ENCODE measurements at places on chromosomes 1 and 21.

DNA sequence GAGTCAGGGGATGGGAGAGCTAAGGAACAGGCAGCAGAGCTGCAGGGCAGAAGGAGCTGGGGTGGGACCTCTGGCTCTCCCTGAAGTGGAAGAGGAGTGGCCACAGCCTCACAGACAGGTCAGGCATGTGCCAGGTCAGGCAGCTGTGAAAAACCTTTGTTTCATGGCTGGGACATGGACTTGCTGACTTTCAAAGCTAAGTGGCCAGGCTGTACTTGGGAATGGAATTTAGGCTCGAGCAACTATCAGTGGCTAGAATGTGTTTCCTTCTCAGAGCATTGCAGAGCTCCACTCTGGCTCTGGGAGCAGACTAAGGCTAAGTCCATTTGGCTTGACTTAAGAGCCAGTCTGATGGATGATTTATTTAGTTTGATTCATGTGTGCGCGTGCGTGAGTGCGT is 385.1 kb downstream of the LMX1A start:
- no peak for DNase-seq

- no peak for DNase-seq
Observed at GRCh38 chr1:16110884-16111283, 37.4 kb upstream of the FAM131C start.

- peak; percentile 11 for DNase-seq
Observed at GRCh38 chr1:167043752-167044488, 46.3 kb downstream of the GPA33 start.

DNA sequence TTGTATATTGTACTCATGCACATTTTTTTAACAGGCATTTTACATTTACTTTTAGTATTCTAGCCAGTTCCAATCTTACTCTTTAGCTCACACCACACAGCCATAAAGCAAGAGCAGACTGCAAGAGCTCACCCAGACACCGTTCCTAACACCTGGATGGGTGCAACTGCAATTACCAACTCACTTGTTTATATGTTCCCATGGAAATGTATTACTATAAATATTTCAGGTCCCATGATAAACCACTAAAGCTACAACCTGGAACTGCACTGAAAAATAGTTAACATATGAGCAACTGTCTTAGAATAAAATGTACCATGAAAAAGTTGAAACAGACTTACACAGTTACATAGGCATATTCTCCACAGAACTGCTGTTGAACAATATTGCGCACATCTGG is 30.8 kb downstream of the USP48 start:
- no peak for DNase-seq

GRCh38 chr1:33030575-33030974 is 6.1 kb downstream of the AK2 start:
- DNase-seq, result no peak

DNA sequence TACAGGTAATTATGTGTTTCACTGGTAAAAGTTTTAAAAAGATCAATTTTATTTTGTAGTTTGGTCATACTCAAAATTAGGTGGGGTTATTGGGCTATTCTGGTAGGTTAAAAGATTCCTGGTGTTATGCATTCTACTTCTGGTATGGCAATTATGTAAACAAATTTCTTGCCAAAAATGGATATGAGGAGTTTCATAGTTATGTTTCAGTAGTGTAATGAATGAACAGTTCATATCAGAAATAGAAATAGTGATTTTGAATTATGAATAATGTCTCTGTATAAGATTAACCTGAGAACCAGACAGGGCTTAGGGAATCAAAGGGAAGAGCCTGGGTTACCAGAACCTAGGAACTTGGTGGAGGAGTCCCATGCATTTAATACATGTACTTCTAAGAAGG is 15.9 kb downstream of the ATF6 start:
- no peak for DNase-seq

DNA sequence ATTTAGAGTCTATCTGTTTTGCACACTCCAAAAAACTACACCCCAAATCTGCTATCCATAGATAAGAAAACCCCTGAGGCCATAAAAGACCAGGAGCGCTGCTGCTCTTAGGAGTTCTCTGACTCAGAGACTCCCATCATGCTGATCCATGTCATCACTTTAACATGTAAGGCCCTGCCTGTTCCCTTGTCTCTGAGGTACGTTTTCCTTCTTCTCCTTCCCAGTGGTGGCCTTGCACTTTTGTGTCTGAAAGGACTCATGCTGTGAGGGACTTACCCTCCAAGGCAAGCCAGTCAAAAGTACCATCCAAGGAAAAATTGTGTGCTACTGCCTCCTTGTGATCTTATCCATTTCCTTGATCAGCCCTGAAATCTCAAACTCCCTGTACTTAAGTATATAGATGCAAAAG is 427.4 kb upstream of the NCAM2 start:
- no peak for DNase-seq

DNA sequence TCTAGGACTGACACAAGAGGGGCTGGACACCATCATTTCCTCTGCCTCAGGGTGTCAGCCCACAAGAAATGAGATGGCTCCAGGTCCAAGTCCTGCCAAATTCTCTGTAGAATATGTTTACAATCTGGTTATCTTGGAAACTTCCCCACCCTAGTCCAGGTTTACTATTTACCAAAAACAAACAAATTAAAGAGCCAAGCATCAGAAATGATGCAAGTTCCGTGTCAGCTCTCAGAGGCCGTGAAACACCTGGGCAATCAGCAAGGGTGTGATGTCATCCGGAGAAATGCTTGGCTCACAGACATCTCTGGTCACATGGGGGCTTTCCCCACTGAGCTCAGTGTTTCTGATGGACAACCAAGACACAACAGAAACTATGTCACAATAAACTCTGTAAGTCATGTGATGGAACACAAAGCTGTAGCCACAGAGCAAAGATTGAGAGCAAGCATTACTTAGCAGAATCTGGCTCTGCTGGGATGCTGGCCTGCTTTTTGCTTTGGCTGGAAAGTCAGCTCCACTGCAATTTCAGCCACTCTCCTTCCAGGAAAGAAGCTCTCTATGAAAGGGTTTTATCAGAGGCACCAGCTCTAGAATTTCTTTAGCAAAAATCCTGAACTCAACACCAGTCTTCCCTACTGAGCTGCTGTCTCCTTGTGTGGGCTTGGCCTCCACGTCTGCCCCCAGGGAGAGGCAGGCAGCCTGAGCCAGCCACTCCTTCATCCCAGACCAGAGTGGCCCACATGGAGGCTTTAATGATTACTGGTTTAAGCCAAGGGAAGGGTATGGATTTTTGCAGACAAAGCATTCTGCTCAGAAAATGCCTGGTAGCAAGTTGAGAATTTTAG is 55.9 kb downstream of the NENF start:
- no peak for DNase-seq
